ENCODE measurements at places on chromosomes 7 and 10.

DNA sequence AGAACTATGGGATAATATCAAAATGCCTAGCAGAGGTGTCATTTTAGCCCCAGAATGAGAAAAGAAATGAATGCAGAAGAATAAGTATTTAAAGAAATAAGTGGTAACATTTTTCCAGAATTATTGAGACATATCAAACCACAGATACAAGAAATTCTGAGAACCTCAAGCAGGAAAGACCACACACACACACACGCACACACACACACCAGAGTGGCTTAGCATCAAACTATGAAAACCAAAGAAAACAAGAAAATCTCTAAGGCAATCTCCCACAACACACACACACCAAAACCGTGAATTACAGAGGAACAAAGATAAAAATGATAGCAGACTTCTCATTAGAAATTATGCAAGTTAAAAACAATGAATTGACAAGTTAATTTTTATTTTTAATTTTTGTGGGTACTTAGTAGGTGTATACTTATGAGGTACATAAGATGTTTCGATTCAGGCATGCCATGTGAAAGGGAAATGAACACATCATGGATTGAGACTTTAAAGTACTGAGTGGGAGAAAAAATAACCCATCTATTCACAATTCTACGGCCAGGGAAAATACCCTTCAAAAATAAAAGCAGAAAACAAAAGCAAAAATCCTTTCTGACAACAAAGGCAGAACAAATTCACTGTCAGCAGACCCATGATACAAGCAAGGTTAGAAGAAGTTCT is 14.6 kb downstream of the PPIF start:
- DNase-seq: no peak

GRCh38 chr7:158609313-158609974 is 21.8 kb upstream of the PTPRN2 start:
- DNase-seq: no peak

- no peak for DNase-seq
Measured at GRCh38 chr10:119391440-119392251, 150.9 kb downstream of the RGS10 start.

DNA sequence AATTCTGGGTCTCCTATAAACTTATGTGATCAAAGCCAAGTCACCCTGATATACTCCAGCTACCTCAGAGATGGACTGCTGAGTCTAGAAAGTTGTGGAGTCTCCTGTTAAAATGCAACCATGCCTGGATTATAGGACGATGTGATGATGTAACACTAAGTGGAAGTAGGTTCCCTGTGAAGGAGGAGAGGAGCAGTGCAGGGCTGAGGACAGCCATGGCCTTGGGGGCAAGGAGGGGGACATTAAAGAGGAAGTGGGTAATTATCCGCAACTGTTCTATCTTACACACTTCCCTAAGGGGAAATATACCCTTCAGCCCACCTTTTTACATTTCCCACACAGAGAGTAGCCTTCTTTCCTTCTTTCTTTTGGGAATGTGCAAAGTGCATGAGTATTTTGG is 63.8 kb downstream of the MTPN start:
- no peak for DNase-seq

DNA sequence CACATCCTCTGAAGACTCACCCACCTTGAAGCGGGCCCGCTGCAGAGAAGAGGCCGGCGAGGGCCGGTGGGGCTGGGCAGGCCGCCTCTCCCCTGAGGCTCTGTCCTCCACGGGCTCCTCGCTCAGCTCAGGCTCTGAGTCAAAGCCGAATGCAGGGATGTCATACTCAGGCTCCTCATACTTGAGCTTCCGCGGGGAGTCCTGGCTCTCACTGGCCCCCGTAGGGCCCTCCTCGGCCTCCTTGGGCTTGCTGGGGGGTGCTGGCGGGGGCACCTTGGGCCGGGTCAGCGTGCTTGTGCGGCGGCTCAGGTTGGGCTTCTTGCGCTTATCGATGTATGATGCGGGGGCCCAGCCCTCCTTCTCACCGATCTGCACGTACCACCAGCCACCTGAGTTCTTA is 109.9 kb downstream of the NEURL1 start:
- DNase-seq: no peak

- DNase-seq: no peak
Measured at GRCh38 chr7:111357691-111358090, 204.6 kb downstream of the IMMP2L start.

GRCh38 chr7:143978585-143978984 is 21.5 kb upstream of the OR6B1 start:
- no peak for DNase-seq

DNA sequence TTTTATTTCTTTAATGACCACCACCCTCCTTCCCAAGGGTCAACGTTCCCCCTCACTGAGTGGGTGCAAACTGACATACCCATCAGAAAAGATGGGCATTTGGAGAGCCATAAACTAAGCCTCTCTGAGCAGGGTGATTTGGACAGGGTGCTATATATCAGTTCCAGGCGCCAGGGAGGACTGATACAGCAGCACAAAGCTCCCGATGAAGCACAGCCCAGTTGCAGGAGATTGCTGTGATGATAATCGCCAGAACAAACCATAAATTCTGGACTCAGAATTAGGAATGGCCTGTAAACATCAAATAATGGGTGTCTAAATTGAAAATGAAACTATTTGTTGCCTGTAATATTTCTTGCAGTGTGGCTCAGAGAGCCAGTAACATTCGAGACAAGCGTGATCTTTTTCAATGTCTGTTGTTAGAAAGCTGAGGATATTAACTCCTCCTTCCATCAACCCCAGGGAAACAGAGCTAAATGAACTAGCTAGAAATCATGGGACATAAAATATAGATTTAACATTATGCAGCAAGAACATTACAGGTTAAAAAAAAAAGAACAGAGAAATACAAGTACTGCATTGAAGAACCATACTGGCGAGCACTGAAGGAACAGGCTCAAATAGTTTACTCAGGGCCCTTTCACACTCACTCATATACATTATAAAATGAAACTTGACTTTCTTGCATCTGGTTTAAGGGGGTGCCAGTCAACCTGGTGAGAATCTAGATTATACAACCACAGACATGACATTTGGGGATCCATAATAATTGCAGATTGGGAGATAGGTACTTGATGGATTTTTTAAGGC is 137.5 kb upstream of the LRRTM3 start:
- DNase-seq: no peak

- no peak for DNase-seq
Measured at GRCh38 chr10:47319784-47320183, 2.5 kb upstream of the GDF2 start.

- DNase-seq: no peak
Measured at GRCh38 chr10:27537787-27538186, 33.7 kb downstream of the RAB18 start.

DNA sequence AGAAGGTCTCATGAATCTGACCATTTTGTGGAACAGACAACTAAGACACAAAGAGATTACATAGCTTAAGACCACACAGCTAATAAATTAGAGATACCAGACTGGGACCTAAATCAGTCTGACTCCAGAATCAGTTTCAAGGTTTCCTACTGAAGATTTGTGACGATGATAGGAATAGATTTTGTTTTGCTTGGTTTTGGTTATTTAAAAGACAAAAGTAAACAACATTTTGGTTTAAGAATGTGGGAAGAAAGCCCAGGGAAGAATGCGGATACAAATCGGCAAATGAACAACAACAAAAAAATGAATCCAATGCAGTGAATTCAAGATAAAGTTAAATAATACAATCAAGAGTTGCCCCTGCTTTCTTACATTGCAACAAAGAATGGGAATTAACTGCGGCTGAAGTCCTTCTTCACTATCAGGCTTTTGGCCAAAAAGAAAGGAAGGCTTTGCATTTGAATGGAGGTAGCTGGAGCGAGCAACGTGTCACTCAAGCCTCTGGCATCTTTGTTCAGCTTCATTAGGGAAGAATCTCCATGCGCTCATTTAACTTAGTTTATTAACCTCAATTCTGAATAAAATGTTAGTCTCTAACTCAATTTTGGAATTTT is 210.8 kb downstream of the ADAM12 start:
- no peak for DNase-seq

- DNase-seq: no peak
Measured at GRCh38 chr7:152106990-152107389, 81.5 kb downstream of the GALNT11 start.

GRCh38 chr7:51140199-51141164 is 176.1 kb downstream of the COBL start:
- no peak for DNase-seq

GRCh38 chr7:128708235-128708634 is 30.9 kb upstream of the CALU start:
- DNase-seq: no peak

- DNase-seq: no peak
Measured at GRCh38 chr10:49750546-49750945, 11.6 kb downstream of the OGDHL start.

GRCh38 chr7:146652176-146652575 is 535.6 kb downstream of the CNTNAP2 start:
- no peak for DNase-seq

- no peak for DNase-seq
Measured at GRCh38 chr7:4136501-4137110, 545.5 kb upstream of the FOXK1 start.

DNA sequence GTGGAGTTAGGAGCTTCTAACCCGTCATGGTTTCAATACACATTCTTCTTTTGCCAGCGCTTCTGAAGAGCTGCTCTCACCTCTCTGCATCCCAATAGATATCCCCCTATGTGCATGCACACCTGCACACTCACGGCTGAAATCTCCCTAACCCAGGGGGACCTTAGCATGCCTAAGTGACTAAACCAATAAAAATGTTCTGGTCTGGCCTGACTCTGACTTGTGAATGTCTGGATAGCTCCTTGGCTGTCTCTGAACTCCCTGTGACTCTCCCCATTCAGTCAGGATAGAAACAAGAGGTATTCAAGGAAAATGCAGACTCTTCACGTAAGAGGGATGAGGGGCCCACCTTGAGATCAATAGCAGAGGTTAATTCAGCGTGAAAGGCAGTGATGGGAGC is 22.4 kb downstream of the PRSS2 start:
- no peak for DNase-seq

- DNase-seq: no peak
Measured at GRCh38 chr7:134044682-134045081, 82.5 kb upstream of the LRGUK start.

Data from activated naive CD4-positive, alpha-beta T cell treated with Interleukin-2 at 50 U/mL for 16 hours (primary cell).